Activated T-cell treated with anti-CD3 and anti-CD28 coated beads, Interleukin-2, amount 50 U/mL, for 48 hours (primary cell): ENCODE measurements at places on chromosomes 12 and 14.

DNA sequence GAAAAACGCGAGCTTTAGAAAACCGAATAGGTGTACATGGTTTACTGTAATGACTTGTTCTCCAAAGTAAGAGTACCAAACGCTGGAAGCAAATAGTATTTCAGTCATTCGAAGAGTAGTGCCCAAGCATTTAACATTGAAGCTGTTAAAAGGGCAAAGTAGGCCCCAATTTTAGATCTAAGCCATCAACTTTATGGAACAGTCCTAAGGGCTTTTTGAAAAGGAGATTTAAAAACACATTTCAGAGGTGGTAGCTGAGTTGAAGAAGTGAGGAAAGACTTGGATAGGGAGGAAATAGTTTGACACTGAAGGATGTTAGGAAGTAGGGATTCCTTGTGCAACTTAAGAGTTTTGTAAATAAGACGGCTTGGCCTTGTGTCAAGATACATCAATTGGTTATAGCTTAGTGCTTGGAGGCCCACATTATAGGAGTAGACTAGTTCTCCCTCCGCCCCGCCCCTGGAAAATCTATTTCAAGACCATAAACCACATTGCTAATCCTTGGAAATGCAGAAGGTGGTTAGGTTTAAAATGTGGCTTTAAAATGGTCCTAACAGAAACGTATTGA, 783 bp upstream of the TUBA1B start:
- DNase-seq, result no peak

- no peak for DNase-seq
Measured at GRCh38 chr12:132638541-132639408, 20.2 kb downstream of the P2RX2 start.

GRCh38 chr12:130468186-130468585, 130.5 kb downstream of the PIWIL1 start:
- DNase-seq, result no peak

GRCh38 chr14:58227096-58227819, 17.4 kb upstream of the PSMA3 start:
- no peak for DNase-seq

GRCh38 chr14:58912799-58913432, 275.2 kb downstream of the DACT1 start:
- DNase-seq, result no peak

- no peak for DNase-seq
Measured at GRCh38 chr12:87047691-87048090, 791.5 kb upstream of the MGAT4C start.

- DNase-seq, result no peak
Measured at GRCh38 chr14:64860039-64860438, 19.7 kb downstream of the SPTB start.

- no peak for DNase-seq
Measured at GRCh38 chr14:58060077-58060476, 91.9 kb downstream of the ARMH4 start.

- no peak for DNase-seq
Measured at GRCh38 chr14:88005050-88005481, at the start of gene GPR65. Gene GPR65, plus strand, starts transcription at chr14:88005135. Its CDS starts 5,713 bp downstream, at chr14:88010848.

DNA sequence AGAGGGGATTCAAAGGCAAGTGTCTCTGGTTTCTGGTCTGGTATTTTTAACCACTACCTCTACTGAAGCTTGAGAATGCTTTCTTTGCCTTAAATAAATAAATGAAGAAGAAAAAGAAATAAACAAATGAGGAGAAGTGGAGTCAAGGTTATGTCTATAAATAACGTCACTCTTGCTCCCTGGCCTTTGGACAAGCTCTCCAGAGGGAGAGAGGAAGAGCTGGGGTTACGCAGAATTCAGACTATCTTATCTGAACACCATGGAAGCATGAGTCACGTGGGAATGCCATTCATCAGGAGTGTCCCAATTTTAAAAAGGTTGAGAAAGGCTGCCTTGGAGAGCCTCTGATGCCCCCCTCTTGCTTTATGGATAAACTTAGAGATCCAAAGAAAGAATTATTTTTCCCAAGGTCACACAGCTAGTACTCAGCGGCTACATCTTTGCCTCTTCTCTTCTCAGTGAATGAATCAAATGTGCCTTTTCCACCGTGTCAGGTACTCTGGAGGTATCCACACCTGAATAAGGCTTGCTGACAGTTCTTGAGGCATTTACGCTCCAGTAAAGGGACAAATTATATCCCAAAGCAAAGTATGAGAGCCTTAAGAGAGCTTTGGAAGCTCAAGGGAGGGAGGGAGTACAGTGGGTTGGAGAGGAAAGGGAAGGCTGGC, 12.9 kb upstream of the MSI1 start:
- no peak for DNase-seq

DNA sequence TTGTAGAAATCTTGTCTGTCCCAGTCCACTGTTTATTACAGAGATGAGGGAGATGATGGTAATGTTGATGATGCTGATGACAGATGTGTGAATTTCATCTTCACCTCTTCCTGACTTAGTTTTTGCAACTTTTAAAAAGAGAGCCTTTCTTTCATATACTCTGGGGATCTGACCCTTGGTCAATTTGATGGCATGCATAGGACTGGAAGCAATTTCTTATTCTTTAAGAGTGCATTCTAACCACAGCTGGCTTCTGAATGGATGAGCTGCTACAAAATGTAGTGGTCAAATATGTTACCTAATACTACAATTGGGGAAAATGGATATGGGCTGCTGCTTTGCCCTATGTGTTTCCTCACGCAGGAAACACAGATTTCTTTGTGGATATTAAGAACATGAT, 80.8 kb downstream of the MYRFL start:
- DNase-seq, result no peak

GRCh38 chr12:121996945-121997612, 24.6 kb upstream of the BCL7A start:
- no peak for DNase-seq

DNA sequence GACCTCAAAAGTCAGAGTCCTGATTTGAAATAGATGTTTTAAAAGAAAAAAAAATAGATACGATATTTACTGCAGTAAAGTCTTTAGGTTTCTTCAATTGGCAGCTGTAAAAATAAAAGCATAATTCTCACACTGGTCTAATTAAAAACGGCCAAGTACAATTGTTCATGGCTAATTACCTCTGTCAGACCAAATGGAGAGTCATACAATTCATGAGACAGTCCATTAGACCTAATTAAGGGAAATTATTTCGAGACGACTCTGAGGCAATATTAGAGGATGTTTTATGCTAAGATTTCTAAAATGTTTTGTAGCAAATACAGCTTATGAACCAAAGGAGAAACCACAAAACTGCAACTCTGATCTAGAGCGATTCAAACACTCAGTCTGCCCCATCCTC, 131.3 kb downstream of the PHLDA1 start:
- DNase-seq, result no peak

DNA sequence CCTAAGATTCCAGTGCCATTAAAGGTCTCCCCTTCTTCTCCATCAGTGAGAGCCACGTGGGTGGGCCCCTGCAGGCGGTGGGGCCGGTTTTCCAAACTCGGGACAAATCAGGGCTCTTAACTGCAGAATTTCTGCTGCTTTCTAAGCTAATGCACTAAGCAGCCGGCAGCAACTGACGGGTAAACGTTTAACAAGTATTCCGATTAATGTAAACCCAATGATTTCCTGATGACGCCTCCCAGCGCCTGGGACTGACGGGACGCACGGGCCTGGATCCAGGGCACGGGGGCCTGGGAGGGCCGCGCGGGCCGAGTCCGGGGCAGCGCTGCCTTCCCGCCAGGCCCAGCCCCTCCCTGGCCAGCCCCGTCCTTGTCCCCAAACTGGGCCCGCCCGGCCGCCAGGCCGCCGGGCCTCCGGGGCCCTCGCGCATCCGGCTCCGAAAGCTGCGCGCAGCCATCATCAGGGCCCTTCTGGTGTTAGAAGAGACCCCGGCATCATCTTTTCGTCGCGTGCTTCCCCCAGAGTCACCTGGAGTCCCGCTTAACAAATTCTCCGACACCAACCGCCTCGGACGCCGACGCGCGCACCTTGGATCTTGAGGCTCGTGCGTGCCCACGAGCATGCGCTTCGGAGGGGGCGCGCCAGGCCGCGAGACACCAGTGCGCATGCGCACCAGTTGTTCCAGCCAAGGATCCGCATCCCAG, at the start of gene MLH3:
MLH3 (minus strand) TSS at position 616 of the 704 bp plus-strand sequence. CDS start 1,812 bp downstream, outside the sequence.
- DNase-seq, result peak; percentile 86

GRCh38 chr12:93104535-93104934, 175.4 kb upstream of the EEA1 start:
- DNase-seq, result no peak

GRCh38 chr12:102114212-102114611, 5.7 kb downstream of the NUP37 start:
- no peak for DNase-seq

DNA sequence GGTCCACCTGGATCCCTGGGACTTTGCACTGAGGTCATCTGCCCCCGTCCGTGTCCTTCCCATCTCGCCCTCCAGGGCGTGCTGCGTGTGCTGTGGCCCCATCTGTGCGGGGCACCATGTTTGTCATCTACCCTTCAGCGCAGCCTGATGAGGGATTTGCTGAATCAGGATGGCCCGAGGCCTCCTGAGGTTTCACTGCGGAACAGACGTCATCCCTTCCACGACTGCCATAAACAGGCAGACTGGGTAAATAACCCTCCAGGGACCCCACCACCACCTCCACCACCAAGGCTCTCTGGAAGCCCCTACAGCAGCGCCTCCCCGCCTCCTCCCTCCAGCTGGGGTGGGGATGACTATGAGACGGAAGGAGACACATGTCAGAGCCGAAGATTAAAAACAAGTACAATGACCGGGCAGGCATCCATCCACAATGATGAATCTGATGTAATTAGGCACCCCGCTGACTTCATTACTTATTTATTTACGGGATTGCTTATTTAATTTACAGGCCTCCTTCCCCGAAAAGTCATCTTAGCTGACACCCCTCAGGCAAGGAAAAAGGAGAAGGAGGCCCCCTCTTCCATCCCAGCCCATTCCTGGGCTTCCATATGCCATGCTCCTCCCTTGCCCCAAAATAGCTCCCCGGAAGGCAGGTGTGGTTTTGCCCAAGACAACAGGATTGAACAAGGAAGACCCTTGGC, 39.4 kb downstream of the NCOR2 start:
- no peak for DNase-seq

- no peak for DNase-seq
Measured at GRCh38 chr14:31027847-31028246, 1.7 kb upstream of the STRN3 start.

GRCh38 chr12:72230589-72230988, 41.6 kb upstream of the TRHDE start:
- no peak for DNase-seq

GRCh38 chr12:21972055-21972454, 30.8 kb upstream of the ABCC9 start:
- DNase-seq, result no peak

DNA sequence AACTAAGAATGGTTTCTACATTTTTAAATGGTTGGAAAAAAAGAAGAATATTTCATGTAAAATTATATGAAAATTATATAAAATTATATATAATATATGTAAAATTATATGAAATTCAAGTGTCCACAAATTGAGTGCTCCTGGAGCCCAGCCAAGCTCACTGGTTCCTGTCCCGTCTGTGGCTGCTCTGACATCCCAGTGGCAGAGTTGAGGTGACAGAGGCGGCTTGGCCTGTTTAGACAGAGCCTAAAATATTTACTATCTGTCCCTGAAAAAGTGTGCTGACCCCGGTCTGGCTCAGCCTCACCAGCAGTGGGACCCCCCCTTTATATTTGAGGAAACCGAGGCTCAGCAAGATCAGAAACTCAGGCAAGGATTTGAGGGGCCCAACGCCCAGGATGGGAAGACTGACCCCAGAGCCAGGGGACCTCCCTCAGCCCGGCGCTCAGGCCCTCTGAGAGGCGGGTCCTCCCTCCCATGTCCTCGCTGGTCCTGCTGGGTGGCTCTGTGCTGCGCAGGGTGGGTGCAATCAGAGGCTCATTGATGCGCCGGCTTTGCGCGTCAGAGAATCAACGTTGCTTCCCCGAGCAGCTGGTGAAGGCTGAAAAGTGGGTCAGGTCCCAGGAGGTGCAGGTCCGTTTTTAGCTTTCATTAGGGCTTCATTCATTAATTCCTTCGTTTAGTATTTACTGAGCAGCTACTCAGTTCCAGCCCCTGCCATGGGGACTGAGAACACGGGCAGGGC, 21.5 kb upstream of the BEGAIN start:
- no peak for DNase-seq

DNA sequence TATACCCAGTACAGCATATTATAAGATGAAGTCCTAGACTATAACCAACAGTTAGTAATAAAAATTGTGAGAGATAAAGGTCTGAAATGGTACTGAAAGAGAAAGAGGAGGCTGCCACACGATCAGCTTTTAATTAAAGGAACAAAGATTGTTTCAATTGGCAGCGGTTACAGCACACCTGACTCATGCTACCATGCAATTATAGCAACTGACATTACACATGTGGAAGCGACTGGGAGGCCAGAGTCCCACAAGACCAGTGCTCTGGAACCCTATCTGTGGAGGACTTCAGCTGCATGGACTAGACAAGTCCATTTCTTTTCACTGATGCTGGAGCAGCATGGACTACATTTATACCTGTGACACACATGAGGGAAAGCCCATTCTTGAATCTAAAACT, 55.2 kb downstream of the SEL1L start:
- no peak for DNase-seq

DNA sequence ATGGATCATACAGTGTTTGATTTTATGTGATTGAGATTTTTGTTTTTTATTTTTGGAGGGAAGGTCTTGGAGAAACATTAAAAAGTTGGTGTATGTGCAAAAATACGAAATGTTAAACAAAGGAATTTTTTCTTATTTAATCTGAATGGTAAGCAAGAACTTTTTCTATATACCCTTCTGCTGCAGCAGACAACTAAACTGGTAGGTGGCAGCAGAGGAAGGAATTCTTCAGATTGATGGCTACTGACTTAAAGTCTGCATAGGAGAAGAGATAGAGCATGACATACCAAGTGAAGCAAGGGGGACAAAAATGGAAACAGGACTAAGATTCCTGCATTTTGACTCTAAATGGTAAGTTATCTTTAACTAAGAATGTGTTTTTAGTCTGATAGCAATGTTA, 42.0 kb upstream of the A2ML1 start:
- no peak for DNase-seq

DNA sequence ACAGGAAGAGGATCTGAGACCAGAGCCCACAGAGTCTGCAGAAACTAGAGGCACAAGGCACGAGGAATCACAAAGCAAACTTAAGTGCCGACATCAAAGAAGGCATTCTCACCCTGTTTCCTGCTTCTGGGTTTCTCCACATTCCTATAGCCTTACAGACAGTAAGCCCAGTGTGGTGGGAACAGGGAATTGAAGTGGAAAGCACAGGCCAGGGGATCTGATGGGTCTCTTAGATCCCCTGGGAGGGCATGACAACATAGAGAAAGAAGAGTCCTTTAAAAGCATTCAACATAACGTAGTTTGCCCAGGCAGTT, 75.6 kb upstream of the FRMD6 start:
- no peak for DNase-seq

- DNase-seq, result no peak
Measured at GRCh38 chr12:10641735-10642500, 28.5 kb upstream of the MAGOHB start.

- DNase-seq, result peak; percentile 38
Measured at GRCh38 chr12:101670007-101670671, 27.3 kb upstream of the CHPT1 start.

GRCh38 chr14:67987606-67988005, 168.0 kb downstream of the RAD51B start:
- no peak for DNase-seq
